ENCODE measurements at places on chromosomes 16 and 17. TPM values are rescaled to one million over a fixed set of nuclear protein-coding genes. Genes with fewer than 3 reads are reported as not detected.

- no peak overlapping the region for H3K27ac ChIP-seq
- no peaks in the 10 kb centered on the region for H3K27me3 ChIP-seq
- no peaks in the 10 kb centered on the region for H3K36me3 ChIP-seq
- DNase-seq, result no peak
- H3K4me1 ChIP-seq, result peaks cover 21% of the 10 kb centered on the region
These were observed 36.1 kb upstream of the HELZ start for GRCh38 chr17:67281053-67281452.

The CMIP gene
- 10.9 TPM for total RNA-seq

GRCh38 chr17:49511810-49512209 is 16.7 kb downstream of the NGFR start:
- H3K4me1 ChIP-seq, result peaks cover 63% of the 10 kb centered on the region
- no peaks in the 10 kb centered on the region for H3K36me3 ChIP-seq
- no peak overlapping the region for H3K27ac ChIP-seq
- DNase-seq, result no peak
- peaks cover 2% of the 10 kb centered on the region for H3K27me3 ChIP-seq

DNA sequence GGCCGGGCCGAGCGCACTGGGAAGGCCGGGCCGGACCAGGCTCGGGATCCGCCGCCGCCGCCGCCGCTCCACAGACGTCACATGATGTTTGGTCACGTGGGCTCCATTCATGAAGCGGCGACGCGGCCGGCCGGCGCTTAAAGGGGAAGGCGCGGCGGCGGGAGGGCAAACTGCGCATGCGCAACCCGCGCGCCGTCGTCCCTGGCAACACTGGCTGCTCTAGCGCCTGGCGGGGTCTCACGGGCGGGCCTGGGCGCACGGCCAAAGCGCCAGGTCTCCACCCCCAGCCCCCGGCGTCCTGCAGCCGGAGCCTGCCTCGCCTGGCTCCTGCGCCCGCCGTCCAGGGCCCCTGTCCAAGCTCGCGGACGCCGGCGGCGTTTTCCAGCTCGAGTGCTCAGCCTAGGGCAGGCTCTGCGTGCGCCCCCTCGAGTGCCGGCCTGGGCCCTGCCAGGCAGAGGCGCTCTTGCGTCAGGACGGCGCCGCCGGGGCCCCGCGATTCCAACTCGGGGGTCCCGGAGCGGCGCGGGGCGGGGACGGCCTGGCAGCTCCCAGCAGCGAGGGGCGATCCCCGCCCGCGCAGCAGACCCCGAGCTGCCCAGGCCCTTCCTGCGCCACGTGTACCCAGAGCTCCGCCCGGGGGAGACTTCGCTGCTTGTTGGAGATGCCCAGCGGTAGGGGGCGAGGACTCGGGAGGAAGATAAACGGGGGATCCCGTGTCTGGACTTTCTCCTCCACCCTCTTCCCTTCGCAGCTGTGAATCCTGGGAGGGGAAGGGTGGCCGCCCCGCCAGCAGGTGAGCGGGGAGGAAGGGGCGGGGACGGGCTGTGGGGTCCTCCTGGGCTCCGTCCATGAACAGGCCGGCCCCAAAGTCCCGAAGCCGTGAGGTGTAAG is at the start of gene MAFG:
TSS of gene MAFG (minus strand) at position 83 of the 891 bp plus-strand sequence. CDS start 4,550 bp downstream, outside the sequence.
- H3K27ac ChIP-seq, result peak within 1 kb of the TSS; percentile 92
- H3K4me3 ChIP-seq, result peak within 1 kb of the TSS; percentile 79
- H3K36me3 ChIP-seq, result peaks cover 1% of the 10 kb centered on the region
- peak; percentile 94 for DNase-seq
- H3K27me3 ChIP-seq, result no peaks in the 10 kb centered on the region
- peaks cover 64% of the 10 kb centered on the region for H3K4me1 ChIP-seq

GRCh38 chr17:4806456-4806776 is 536 bp upstream of the PLD2 start:
- DNase-seq, result no peak
- H3K36me3 ChIP-seq, result peaks cover 4% of the 10 kb centered on the region
- H3K27me3 ChIP-seq, result no peaks in the 10 kb centered on the region
- peaks cover 29% of the 10 kb centered on the region for H3K4me1 ChIP-seq
- H3K4me3 ChIP-seq, result peak overlapping the region; percentile 62
- H3K27ac ChIP-seq, result peak overlapping the region; percentile 49

- peaks cover 55% of the 10 kb centered on the region for H3K27me3 ChIP-seq
- H3K36me3 ChIP-seq, result no peaks in the 10 kb centered on the region
- DNase-seq, result no peak
- H3K27ac ChIP-seq, result no peak overlapping the region
- no peak overlapping the region for H3K4me3 ChIP-seq
- peaks cover 22% of the 10 kb centered on the region for H3K4me1 ChIP-seq
These were observed 79.8 kb downstream of the AMFR start for GRCh38 chr16:56345406-56346050.
